ENCODE measurements at places on chromosomes 1 and 21.

DNA sequence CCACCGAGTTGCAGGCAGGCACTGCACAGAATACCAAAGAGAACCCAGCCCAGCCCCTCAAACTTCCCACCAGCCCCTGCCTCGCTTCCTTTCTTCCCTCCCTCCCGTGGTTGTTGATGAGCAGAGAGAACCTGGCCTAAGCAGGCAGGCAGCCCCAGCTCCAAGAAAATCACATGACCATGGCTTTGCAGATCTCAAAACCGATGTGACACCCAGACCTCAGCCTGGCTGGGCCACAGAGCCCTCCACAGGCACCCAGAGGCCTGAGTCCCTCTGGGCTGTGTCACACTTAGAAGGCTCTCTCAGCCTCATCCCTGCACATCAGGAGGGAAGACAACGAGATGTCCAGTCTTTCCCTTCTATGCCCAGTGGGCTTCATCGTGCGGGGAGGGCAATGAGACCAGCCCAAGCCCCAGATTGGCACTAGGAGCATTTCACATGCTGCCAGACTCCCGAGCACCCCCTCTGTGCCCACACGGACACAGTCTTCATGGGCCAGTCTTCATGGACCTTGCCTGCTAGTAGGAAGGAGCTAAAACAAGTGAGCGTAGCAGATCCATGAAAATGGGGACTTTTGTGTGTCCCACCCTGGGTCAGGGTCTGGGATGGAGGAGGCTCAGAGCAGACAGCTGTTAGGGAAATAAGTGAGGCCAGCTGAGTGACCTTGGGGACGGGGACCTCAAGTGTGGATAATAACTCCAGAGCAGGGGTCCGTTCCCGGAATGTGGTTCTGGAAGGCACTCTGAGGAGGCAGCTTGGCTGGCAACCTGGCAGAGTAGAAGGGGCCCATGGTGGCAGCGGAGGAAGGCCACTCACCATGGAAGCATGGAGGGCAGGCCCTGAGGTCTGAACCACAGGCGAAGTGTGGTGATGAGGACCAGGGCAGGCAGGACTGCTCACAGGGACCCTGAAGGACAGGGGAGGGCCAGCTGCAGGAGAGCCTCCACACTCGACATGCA, 204.4 kb upstream of the VAMP3 start:
- DNase-seq = no peak

DNA sequence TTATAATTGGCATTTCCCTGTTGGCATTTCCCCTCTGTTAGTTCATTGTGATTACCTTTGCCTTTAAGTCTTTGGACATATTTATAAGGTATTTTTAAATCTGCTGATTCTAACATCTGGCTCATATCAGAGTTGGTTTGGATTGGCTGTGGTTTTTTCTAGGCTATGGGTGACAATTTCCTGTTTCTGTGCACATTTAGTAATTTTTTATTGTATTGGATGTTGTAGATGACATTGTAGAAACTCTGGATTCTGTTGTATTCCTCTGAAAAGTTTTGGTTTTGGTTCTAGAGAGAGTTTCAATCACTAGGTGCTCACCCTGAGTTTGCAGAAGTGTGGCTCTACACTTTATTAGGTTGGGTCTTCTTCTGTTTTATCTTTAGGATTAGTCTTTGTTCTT, 110.1 kb upstream of the ARHGEF16 start:
- DNase-seq = no peak

DNA sequence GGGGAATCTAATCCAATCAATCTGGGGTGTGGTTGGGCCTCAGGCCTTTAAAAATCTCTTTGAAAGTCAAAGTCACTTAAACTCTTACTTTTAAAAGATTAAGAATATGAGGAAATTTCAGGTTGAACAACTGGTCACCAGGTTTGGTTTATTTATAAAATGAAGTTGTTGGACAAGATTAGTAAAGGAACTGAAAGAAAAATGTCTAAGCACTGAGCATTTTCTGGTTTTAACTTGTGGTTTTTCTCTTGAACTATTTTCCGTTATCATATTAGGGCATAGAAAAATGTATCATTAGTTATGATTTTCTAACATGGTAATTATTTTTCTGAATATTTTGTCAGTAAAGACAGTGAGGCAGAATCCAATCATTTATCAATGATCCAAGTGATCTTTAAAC, 49.6 kb downstream of the RGS2 start:
- no peak for DNase-seq

DNA sequence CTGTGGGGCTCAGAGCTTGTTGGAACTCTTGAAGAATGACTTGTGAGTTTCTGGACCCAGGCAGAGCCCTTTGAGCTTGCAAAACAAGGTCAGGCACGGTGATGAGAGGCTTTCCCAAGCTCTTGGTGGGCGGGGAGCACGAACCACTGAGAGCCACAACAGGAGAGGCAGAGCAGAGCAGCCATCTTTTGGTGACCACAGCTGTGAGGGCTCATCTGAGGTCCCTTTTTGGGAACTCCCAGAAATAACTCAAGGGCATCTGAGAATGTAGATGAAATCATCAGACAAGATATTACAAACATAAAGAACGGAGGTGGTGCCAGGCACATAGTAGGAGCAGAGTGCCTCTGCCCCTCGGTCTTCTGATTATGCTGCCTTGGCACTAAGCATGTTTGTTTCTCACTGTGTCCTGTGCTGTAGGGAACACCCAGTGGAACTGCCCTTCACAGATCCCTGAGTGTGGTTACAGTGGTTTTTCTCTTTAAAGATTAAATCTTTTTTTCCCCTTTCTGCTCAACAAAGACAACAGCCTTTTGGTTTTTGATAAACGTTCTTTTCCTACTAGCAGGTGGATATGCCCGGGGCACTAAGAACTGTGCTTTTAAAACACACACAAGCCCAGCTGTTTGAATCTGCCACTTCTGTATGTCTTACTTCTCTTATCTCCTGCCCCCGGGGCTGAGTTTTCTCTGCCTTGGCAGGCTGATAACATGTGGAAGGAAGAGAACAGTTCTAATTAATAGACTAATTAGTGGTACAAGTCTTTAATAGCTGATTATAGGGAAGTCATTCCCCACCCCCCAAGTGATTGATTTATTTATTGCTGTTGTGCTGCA, 37.7 kb downstream of the CD34 start:
- DNase-seq = no peak

DNA sequence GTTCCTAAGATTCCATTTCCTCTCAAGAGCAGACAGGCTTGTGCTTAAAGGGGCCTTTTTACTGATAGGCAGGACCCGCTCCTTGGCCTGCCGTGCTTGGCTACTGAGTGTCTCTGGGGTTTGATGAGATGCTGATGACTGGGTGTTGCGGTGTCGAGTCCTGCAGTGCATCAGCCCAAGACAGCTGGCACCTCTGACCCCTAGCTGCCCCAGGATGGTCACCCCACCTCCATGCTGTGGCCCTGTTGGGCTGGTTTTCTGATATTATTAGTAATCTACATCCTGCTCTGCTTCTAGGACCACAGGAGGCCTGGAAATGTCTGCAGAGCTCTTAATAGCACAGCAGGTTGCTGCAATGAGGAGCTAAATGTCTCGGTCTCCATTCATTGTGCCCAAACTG, 28.7 kb downstream of the LRRC71 start:
- no peak for DNase-seq

DNA sequence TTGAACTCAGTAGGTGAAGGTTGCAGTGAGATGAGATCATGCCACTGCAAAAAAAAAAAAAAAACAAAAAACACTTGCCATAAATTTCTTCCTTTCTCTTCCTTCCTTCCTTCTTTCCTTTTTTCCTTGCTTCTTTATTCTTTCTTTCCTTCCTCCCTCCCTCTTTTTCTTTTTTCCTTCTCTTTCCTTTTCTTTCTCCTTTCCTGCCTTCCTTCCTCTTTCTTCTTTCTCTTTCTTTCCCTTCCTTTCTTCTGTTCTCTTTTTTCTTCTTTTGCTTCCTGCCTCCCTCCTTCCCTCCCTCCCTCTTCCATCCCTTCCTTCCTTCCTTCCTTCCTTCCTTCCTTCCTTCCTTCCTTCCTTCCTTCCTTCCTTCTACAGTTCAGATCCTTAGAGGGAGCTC, 71.2 kb downstream of the LYPLAL1 start:
- DNase-seq = no peak

GRCh38 chr1:30634507-30634906, 88.9 kb downstream of the MATN1 start:
- DNase-seq = no peak

Data from fibroblast of skin of left biceps (primary cell).